Nephron progenitor cell (in vitro differentiated cells): ENCODE measurements at places on chromosomes 13 and 19.

- DNase-seq: no peak
These were observed 3.7 kb downstream of the TINCR start for GRCh38 chr19:5563935-5564612.

GRCh38 chr13:81425286-81425685, 1084.4 kb upstream of the SPRY2 start:
- DNase-seq: no peak

GRCh38 chr19:33535226-33535625, 13.6 kb upstream of the PEPD start:
- DNase-seq: no peak

GRCh38 chr13:84050536-84050935, 168.3 kb upstream of the SLITRK1 start:
- DNase-seq: no peak

GRCh38 chr13:105341256-105341655, 1194.2 kb downstream of the EFNB2 start:
- no peak for DNase-seq

GRCh38 chr13:97165502-97166425, 56.4 kb upstream of the MBNL2 start:
- DNase-seq: no peak

GRCh38 chr13:100533588-100534041, 55.0 kb downstream of the GGACT start:
- DNase-seq: no peak

DNA sequence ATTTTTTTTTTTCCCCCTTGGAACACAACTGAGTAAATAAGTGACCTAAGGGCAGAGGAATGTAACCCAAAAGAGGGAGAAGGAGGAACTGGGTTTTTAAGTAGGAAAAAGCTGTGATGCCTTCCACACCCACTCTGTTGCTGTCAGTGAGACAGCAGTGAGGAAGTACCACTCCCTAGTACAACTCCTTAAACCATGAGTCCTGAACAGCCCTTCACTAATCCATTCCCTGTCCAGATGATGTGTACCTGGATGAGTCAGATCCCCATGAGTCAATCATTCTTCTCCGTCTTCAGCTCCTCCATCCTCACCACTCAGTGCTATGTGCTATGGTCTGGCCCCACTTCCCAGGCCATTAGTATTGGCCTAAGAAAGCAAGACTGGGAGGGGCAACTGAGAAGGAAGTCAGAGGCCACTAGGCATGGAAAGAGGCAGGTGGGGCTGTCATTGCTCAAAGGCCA, 12.9 kb upstream of the CXCL17 start:
- DNase-seq: no peak

- no peak for DNase-seq
These were observed 1.9 kb downstream of the SYDE1 start for GRCh38 chr19:15108845-15109767.

GRCh38 chr13:37918116-37918714, 48.6 kb upstream of the TRPC4 start:
- no peak for DNase-seq

DNA sequence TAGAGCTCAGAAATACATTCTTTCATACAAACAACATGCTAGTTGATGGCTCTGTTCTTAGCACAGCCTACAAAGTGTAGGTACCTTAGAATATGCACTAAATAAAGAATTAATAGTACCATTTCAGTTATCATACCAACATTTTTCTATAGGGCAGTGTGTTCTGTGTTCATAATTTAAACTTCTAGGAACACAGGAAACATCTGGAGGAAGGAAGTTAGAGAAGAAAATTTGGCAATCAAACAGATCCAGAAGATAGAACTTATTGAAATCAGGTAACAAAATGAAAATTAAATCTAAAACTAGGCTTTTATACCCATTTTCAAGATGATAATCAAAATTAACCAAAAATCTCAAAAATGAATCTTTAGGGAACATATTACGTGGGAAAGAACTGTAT, 527.5 kb downstream of the DCT start:
- DNase-seq: no peak

DNA sequence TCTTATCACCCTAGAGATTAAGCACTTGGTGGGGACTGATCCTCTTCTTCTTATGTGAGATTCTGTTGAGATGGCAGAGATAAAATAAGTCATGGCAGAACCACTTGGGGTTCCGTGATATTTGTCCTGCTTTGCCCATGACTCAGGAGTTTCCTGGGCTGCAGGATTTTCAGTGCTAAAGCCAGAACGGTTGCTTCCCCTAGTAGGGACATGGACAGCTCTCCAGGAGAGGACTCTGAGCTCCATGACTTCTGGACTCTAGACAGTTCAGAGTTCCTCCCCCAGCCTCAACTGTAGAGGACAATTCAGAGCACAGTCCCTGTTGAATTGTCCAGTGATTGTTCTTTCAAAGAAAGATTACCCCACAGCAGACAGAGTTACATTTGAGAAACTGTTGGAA, 98.8 kb downstream of the OLFM4 start:
- no peak for DNase-seq
